ENCODE measurements at places on chromosomes 1 and 21.

DNA sequence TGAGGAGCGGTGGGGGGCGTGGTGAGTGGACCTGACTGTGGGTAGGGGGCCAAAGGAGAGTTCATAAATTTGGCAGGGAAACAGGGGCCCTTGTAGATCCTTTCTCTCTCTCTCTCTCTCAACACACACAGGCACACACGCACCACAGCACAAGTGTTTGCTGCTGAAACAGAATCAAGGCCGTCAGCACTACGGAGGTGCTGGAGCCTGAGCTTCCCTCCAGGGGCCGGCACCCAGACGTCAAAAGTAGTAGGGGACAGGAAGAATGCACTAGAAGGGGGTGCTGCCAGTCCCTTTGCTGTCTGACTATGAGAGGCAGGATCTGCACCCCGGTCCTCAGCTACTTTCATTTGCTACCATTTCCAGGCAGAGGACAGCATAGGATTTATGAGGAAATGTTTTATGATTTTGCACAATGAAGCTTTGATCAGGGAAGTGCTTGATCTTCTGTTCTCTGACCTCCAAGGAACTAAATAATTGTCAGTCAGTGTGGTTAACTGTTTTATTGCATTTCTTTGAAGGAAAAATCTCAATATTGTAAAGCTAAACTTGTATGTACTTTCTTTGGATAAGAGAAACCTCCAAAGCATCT lies 74.3 kb upstream of the FAM3B start:
- DNase-seq, result no peak

GRCh38 chr1:47997289-47998200 lies at the start of gene TRABD2B:
Gene TRABD2B (minus strand): TSS chr1:47997385.
- no peak for DNase-seq

- DNase-seq, result no peak
These were observed 499 bp upstream of the C4BPB start for GRCh38 chr1:207088161-207088560.

DNA sequence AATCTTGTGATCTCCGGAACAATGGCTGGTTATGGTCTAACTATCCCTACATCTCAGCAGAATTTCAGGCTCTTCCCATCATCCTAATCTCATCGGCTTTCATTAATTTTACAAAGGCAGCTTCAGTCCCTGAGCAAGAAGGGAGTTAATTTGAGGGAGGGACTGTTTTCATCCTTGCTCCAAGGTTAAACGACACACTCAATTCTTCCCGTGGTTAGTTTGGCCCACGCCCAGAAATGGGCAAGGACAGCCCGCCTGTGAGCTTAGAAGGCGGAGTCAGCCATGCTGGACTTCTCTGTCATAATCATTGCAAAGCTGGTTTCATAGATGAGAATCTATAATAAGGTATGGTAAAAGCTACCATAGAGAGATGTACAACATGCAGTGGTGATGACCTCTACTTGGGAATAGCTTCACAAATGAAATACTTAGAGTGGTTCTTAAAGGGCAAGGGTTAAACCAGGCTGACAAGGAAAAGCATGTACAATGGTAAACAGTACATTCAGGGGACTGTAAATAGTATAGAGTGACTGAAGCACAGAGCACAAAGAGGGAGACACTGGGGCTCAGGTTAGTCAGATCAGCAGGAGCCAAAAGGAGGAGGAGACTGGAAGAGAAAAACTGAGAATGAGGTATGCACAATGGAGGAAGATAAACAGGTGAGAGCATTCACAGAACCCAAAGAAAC lies 108.8 kb downstream of the SMYD3 start:
- DNase-seq, result no peak

DNA sequence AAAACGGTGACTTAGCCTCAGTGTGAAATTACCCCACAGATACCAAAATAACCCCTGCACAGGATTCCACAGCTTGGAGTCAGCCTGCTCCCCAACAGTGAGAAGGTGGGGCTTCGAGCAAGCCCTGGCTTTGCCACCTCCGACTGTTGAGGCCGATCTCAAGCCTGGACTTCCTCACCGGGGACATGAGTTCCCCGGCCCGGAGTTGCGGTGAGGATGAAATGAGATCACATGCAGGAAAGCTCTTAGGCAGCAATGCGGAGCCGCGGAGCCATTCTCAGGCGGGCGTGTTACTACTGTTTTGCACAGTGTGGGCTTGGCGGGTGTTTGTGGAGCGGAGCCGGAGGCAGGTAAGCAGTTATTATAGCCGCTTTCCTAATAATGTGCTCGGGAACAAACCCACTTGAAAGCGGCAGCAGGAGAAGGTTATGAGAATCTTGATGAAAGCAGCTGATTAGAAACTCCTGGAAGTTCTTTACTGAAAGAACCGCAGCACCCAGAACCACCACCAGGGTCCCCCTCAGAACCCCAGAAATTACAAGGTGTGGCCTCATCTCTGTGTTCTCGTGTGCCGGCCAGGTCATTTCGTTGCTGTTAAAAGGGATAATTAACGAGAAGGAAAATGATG lies 3.9 kb upstream of the CLSTN1 start:
- DNase-seq, result no peak

GRCh38 chr1:178189814-178190213 lies 95.9 kb downstream of the RASAL2 start:
- DNase-seq, result no peak

GRCh38 chr1:234484991-234485739 lies 6.2 kb upstream of the TARBP1 start:
- no peak for DNase-seq

DNA sequence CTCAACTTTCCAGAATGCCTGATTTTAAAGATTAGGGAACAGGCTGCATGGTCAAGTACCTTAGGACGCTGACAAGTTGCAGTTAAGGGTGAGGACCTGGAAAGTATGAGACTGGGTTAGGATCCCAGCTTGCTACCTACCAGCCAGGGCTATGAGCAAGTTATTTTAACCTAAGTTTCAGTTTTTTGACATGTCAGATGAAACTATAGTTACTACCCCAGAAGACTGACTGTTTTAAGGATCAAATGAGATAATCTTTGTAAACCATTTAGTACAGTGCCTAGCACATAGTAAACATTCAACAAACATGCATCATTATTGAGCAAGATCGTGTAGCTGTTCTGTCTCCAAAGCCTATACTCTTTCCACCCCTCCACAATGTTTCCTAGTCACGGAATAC lies 14.4 kb downstream of the THEMIS2 start:
- no peak for DNase-seq

DNA sequence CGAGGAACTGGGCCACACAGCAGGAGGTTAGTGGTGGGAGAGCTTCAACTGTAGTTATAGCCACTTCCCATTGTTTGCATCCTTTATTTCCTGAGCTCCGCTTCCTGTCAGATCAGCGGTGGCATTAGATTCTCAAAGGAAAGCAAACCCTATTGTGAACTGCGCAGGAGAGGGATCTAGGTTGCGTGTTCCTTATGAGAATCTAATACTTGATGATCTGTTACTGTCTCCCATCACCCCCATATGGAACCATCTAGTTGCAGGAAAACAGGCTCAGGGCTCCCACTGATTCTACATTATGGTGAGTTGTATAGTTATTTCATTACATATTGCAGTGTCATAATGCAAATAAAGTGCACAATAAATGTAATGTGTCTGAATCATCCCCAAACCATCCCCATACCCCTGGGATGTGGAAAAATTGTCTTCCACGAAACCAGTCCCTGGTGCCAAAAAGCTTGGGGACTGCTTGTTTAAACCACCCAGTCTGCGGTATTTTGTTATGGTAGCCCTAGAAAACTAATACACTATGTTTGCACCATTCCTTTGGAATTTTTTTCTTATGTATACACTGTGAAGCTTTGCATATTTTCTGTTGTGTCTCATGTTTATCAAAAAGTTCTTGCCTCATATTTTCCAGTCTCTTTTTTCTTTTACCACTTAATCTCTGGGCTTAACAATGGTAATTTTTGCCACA lies 136.6 kb upstream of the IVNS1ABP start:
- no peak for DNase-seq

DNA sequence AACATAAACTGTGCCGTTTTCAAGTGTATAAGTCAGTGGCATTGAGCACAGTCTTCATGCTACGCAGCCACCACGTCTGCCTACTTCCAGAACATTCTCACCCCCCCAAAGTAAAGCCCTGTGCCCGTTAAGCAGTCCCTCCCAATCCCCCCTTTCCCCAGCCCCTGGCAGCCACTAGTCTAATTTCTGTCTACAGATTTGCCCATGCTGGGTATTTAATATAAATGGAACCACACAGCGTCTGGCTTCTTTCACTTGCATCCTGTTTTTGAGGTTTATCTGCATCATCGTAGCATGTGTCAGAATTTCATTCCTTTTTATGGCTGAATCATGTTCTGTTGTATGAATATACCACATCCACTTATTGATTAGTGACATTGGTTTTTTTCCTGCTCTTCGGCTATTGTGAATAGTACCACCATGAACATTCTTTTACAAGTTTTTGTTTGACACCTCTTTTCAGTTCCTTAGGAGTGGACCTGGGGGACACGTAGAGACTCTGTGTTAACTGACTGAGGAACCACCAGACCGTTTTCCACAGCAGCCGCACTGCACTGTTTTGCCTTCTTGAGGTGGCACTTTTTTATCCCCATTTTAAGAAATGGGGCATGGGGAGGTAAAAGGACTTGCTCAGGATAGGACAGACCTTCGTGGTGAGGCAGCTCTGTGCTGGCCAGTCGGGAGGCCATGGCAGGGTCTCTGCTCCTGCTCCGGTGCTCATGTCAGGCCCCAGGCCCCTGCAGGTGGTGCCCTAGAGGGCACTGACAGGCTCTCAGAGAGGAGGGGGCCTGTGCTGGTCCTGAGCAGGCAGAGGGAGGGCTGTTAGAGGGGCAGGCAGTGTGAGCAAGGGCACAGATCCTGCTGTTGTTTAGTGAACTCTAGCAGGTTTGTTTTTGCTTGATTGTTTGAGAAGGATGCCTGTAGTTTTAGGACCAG lies 123.8 kb downstream of the PCBP3 start:
- no peak for DNase-seq

- no peak for DNase-seq
These were observed 113.4 kb downstream of the DHRS3 start for GRCh38 chr1:12504601-12505000.

- DNase-seq, result no peak
These were observed 20.9 kb downstream of the ITSN1 start for GRCh38 chr21:33663241-33663640.

- DNase-seq, result no peak
These were observed 255.5 kb downstream of the CTH start for GRCh38 chr1:70666381-70667140.

DNA sequence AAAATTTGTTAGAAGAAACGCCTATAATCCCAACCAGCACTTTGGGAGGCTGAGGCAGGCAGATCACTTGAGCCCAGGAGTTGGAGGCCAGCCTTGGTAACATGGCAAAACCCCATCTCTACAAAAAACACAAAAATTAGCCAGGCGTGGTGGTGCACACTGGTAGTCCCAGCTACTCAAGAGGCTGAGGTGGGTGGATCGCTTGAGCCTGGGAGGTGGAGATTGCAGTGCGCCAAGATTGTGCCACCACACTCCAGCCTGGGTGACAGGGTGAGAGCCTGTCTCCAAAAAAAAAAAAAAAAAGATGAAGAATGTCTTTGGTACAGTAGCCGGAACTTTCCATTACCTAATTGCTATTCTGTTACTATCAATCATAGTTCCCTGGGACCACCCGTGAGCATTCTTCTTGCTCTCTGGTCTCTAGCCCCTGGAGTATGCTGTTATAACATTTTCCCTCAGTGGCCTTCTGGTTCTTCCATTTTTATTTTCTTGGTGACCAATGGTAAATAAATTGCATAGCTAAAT lies 43.4 kb downstream of the WASF2 start:
- no peak for DNase-seq

- DNase-seq, result no peak
These were observed 735.8 kb downstream of the LTN1 start for GRCh38 chr21:28256837-28257236.

DNA sequence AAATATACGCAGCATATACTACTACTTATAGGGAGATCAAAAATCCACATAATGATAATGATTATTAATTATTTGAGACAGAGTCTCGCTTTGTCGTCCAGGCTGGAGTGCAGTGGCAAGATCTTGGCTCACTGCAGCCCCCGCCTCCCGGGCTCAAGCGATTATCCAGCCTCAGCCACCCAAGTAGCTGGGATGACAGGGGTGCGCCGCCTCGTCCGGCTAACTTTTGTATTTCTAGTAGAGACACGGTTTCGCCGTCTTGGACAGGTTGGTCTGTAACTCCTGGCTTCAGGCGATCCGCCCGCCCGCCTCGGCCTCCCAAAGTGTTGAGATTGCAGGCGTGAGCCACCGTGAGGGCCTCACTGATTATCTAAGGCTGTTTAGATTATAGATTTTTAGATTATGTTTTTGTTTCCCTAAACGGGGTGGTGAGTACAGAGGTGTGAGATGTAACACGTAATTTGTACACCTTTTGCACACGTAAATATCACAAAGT lies 548 bp upstream of the SLC25A33 start:
- no peak for DNase-seq

DNA sequence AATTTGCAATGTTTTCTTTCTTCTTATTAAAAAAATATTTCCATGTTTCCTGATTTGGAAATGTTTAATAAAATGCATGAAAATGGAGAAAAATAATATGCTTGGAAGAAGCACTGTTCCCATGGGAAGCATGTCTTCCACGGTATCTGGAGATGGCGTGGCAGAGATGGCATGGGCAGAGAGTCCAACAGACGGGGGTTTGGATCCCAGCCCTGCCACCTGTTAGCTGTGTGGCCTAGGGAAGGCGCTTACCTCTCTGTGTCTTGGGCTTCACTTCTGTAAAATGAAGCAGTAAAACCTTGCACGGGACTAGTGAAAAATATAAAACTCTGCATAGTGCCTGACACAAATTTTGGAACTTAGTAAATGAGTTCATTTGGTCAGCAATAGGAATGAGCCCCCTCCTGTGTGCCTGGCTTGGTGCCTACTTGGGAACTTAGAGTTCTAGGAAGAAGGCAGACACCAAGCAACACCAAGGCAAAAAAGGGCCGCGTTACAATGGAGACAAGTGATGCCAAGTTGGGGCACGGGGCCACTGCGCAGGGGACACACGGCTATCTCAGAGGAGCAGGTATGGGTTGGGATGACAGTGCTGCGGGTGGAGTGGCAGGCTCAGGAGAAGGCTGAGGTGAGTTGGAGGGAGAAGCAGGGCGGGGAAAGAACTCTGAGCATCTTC lies 124.2 kb downstream of the KCNN3 start:
- DNase-seq, result no peak

DNA sequence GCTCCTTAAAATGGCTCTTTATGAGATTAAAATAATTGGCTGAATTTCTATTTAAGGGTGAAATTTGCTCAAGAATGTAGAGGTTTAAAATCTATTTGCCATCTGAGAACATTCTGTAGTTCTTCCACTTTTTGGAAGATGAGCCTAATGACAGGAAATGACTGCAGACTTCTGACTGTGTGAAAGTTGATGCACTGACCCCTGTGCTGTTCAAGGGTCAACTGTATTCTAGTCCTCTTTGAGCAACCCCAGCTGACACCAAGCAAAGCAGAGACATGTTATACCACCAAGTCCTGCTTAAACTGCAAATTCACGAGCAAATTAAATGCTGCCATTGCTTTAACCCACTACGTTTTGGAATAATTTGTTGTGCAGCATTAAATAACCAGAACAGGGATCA lies 26.6 kb downstream of the DDAH1 start:
- no peak for DNase-seq

DNA sequence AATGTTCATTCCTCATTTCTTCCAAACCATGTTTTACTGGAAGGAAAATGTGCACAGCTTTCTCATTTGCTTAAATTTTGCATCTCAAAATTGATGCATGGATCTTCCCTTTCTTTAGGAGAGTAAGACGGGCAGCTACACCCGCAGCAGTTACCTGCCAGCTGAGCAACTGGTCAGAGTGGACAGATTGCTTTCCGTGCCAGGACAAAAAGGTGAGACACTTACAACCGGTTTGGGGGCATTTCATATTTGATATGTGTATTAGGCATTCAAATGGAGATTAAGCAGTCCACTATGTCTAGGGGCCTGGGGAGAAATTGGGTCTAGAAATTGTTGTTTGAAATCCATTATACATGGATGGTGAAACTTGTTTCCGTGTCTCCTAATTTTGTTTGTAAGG lies 12.9 kb downstream of the C8A start:
- DNase-seq, result no peak

All from retinal pigment epithelial cell (primary cell).